ENCODE measurements at places on chromosomes 2 and 18. TPM values are rescaled to one million over a fixed set of nuclear protein-coding genes. Genes with fewer than 3 reads are reported as not detected.

The PAX8 gene
- total RNA-seq, result 2.4 TPM

DNA sequence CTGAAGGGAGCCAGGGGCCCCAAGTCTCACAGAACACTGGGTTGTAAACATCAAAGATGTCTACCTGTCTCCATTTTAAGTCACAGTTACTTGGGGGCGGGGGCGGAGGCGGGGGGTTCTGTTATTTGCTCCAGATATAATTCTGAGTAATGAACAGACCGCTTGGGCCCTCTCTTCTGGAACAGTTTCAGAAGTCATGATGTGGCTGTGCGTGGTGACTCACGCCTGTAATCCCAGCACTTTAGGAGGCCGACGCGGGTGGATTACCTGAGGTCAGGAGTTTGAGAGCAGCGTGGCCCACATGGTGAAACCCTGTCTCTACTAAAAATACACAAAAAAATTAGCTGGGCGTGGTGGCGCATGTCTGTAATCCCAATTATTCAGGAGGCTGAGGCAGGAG, 157.9 kb upstream of the APCDD1 start:
- DNase-seq, result no peak

The REG3A gene
- total RNA-seq, result 8.3 TPM

DNA sequence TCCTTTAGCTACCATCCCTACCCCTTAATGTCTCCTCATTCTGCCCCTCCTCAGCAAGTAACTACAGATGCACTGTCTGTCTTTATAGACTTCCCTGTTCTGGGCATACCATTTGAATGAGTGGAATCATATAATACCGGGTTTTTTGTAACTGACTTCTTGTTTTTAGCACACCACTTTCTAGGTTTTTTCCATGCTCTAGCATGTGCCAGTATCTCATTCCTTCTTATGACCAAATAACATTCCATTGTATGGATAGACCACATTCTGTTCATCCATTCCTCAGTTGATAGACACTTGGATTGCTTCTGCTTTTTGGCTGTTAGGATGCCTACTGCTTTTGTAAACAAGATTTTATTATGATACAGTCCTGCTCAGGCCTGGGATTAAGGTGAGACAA, 154.7 kb downstream of the TSN start:
- no peak for DNase-seq

The DSG4 gene
- not detected for total RNA-seq

The RIT2 gene
- not detected for total RNA-seq
